CD4-positive, alpha-beta memory T cell (primary cell): ENCODE measurements at places on chromosomes 3 and 15.
A peak's percentile ranks its signal among the peaks of the same experiment; 100 is the strongest.

- no peak for DNase-seq
Observed at GRCh38 chr3:61853912-61854311, 292.5 kb downstream of the PTPRG start.

DNA sequence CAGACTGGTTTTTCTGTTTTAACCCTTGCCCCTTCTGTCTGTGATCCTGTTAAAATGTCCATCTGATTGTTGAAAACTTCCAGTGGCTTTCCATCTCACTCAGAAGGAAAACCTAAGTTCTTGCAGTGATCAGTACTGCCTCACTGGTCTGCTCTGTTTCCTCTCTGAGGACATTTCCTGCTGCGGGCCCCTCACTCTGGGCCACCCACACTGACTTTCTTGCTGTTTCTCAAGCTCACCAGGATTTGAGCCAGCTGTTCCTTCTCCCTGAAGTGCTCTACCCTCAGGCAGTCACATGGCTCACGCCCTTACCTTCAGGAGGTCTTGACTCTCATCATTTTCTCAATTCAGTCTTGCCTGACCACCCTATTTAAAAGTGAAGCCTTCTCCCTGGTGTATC lies 1.8 kb downstream of the GRK7 start:
- no peak for DNase-seq

GRCh38 chr3:42804106-42804830 lies at the start of gene HIGD1A:
Gene HIGD1A (minus strand): TSS chr3:42804490. CDS start chr3:42794253, 10,237 bp downstream.
- peak; percentile 90 for DNase-seq

DNA sequence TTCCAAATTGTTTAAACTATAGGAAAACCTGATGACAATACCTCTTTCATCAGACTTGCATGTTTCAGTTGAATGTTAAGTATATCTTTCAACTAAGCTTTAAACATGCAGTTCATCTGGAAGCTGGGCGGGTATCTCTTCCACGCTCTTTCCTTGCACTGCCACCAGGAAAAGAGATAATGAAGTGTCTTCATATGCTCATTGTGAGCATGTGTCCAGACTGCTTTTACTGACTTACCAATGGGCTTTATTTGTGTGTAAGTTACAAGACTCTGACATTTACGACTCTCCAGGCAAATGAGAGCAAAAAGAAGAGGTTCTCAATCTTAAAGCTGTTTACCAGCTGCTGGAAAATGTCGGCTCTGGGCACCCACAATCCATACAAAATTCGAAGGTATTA lies 52.8 kb downstream of the TMEM212 start:
- no peak for DNase-seq

DNA sequence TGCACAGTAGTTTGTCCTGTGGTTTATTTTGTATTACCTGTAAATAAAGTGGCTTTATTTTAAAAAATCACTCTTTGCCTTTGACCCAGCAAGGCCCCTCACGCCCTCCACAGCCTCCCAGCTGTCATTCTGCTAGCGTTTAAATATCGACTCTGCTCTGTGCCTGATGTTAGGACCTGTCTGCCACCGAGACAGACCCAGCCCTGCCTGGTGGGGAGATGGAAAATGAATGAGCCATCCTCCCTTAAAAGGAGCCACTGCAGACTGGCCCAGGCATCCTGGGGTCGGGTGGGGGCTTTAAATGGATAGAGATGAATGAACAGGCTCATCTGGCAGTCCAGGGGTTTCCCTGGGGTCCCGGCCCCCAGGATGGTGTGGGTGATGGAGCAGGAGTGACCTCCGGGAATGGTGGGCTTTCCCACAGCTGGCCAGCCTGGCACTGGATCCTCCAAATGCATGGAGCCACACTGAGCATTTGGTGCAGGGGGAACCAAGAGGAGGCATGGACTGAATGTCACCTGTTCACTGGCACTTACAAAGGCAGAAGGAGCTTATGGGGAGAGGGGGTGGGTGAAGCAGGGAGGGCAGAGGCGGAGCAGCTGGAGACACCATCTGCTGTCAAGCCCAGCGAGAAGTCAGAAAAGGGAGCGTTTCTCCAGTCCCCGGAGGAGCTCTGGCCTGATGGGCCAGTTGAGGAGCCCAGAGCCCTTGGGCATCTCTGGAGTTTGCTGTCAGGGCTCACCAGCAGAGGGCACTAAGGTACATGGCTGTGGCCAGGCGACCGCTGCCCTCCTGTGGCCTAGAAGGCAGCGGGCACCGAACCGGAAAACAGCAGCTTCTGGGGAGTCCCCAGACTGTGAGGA lies 11.9 kb downstream of the GRM2 start:
- peak; percentile 28 for DNase-seq

DNA sequence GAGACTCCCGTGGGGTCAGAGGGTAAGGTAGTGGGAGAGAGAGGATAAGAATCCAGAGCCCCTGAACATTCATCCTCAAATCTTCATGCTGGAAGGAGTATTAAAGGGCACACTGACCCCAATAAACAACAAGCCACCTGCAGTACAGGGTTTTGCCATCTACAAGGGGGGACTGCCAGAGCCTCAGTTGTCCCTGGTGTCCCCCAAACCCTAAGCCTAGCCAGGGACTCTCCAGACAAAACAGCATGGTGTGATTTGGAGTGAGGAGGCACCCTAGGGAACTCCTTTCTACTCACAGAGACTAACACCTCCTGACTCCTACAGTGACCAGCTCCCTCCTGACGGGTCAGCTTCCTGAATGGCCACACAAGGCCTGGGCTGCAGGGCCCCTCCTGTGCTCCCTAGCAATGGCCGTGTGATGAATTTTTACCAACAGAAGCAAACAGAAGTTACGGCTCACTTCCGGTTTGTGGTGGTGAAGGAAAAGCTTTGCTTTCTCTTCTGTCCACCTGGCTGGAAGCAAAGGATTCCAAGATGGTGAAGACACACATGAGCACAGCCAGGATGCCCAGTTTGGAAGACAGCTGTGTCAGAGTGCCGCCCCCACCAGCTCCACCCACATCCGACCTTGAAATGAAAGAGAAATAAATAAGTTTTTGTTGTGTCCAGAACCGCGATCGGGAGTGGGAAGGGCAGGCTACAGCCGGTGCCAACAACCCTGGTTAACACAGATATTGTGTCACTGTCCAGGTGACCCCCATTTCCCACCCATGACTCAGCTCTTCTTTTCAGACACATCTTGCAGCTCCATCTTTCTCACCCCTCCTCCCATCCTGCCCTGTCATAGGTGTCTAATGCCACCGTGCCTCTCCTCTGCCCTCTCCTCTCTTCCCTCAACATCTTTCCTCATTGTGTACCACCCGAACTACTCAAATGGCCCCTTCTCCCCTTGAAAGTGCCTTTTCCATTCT lies 69.6 kb upstream of the ATP13A3 start:
- DNase-seq, result no peak

DNA sequence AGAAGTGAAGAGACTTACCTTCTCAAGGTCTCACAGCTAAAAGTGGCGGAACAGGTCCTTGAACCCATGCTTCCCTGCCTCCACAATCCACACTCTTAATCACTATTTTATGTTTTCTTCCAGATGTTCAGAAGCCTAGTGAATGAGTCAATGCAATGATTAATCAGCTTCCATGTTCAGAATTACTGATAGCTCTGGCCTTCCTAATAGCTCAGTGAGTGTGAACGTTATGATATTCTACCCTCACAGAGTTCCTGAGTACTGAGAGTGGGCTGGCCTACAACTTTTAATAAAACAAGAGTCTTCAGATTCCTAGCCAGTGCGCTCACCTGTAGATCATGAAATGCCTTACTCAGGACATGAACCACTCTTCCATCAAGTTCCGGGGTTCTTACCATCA lies 443.0 kb upstream of the ADAMTS9 start:
- DNase-seq, result no peak

DNA sequence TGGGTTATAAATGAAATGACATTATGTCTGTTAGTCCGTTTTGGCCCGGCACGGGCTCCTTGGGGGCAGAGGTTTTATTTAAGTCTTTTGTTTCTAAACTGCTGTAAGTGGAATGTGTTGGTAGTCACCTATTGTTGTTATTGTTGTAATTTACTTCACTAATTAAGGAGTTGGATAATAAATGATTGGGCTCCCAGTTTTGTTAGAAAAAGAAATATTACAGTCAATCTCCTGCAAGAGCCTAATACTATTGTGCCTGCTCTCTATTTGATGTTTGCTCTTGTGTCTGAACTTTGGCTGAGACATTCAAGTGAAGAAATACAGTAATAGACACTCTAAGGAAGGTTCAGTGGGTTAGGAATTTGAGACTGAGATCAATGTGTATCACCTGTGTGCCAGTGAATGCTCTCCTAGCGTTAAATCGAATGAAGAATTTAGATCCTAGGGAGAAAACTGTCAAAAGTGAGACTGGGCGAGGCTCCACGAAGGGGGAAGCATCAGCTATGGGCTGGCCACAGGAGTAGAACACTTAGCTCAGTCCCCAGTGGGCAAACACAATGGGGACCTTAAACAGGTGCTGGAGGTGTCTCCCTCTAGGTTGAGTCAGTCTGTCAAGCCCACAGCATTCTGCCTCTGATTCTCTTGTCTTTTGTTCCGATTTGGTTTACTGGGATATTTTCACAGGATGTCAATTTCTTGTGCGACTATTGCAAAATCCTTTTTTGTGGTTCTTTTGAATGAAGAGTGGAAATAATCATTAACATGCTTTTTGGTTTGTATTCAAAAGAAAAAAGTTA lies 1.2 kb downstream of the ROBO2 start:
- DNase-seq, result no peak

GRCh38 chr15:67082007-67082536 lies 16.7 kb downstream of the SMAD3 start:
- DNase-seq, result peak; percentile 80

- DNase-seq, result peak; percentile 34
Observed at GRCh38 chr3:77039606-77040171, at the start of gene ROBO2. Gene ROBO2 (plus strand): TSS chr3:77040099. CDS start chr3:77040786, 687 bp downstream.

- DNase-seq, result no peak
Observed at GRCh38 chr3:189108067-189108466, 63.7 kb upstream of the TPRG1 start.

DNA sequence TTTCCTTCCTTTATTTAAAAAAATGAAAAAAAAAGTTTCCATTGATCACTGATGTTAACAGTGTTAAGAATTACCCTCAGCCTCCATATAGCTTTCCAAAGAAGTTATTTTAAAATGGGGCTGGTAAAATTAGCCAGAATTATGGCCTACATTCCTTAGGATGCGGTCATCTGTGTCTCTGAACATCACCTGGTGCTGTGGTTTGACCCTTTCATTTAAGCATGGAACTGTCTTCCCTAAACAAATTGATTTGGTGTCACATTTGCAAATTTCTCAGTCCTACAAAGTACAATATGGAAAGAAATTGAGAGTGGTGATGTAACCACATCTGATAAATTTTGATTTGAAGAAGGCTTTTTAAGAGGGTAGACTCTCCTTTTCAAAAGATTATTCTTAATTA lies 40.3 kb upstream of the ZPLD1 start:
- no peak for DNase-seq

DNA sequence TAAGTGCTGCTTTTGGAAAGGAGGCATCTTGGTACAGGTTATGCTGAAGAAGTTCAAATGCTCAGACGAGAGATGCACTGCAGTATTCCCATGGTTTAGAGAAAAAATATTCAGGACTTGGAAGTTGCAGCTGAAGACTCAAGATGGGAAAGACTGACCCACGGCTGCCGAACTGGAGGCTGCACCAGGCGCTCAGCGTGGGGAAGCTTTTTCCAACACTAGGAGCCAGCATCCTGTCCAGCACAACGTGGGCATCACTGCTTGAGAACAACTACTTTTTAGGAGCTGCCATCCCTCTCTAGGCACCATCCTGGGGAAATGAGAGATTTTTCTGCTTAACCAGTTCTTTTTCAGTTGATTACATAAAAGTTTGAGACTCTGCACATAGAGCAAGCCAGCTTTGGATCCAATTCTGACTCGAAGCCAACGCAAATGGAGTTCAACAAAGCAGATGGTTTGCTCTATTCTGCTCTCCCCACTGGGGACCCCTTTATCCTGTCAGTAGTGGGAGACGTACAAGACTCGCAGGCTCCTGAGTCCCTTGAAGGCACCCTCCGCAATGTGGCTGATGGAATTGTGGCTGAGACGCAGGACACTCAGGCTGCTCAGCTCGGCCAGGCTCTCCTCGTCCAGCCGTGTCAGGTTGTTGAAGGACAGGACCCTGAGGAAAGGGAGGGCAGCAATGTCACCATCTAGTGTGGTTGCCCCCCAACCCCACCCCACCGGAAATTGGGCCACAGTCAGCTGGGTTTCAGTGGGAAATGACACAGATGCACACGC lies 93.8 kb downstream of the LRIG1 start:
- no peak for DNase-seq

DNA sequence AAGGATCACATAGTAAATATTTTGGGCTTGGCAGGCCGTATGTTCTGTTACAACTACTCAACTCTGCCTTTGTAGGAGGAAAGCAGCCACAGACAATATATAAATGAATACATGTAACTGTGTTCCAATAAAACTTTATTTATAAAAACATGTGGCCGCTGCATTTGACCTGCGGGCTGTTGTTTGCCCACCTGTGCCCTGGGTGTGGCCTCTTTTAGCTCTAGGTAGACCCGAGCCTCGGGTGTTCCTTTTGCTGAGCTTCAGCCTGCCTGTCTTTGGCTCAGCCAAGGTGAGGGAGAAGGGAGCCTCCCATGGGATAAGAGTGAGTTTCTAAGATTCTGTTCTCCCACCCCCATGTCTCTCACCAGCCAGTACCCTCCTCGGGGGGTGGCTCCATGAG lies 5.6 kb downstream of the FAM3D start:
- no peak for DNase-seq

GRCh38 chr3:65785065-65785645 lies 253.6 kb downstream of the MAGI1 start:
- no peak for DNase-seq

DNA sequence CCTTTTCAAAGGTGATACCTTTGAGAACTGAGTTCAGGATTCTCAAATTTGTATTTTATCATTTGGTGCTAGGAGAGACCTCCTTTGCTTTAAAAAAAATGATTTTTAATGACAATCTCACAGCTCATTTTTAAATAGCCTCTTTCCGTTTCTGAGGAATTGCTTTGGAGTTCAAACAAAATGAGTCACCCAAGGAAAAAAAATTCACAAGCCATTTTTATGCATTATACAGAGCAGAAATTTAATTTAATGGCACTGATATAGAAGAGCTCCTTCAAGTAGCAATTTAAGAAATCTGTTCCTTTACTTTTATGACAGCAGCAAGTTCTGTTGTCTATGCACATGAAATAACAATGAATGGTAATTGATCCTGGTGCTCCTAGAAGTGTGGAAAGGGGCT lies 337.9 kb upstream of the KCNMB2 start:
- DNase-seq, result no peak

GRCh38 chr3:113559009-113559408 lies 26.7 kb downstream of the SIDT1 start:
- DNase-seq, result no peak

DNA sequence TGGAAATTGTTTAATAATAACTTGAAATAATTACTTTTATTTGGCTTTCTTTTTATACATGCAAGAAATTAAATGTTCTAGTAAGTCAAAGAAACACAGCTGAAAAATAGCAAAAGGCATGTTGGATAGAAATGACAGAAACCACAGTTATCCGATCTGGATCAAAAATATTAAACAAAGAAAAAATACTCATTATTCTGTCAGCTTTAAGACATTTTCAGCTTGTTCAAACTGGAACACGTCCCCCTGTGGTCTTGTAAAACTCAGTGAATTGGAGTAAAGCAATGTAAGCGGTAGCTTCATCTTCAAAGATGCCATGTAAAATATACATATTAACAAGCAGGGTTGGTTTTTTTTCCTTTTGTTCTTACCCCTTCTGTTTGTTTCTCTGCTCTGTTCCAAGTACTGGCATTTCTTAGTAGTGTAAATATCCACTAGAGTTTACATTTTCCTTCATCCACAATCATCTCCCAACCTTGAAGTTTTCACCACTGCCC lies 223.4 kb downstream of the IGSF11 start:
- no peak for DNase-seq
